ENCODE measurements at places on chromosomes 16 and 17.

DNA sequence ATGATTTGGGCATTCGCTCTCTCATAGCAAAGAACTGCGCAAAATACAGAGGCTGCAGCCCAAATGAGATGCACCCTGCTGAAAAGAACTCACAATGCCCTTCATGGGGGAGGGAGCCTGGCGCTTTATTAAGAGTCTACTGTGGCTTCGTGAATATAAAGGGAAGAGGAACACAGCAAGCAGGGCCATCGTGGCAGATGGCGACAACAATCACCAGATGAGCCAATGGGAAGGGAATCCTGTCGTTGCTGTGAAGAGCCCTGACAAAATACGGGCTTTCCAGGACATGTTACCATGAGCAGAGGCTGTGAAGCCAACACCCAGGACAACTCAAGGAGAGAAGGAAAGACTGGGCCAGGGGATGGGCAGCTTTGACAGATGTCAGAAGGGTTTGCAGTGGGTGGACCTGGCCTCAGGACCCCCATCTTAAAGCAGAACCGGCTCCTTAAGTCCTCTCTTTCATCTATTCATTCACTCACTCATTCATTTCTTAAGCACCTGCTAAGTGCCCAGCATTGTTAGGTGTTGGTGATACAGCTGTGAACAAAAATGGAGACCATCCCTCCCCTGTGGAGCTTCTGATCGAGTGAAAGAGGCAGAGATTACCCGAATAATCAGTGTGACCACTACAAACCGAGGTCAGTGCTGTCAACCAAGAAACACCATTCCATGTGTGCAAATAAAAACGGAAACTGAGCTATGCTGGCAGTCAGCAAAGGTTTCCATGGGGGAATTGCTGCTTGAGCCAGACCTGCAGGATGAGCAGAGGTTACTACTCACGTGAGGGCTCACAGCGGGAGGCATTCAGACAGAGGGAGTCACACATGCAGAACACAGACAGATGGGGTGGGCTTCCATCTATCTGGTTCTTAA, 125.8 kb downstream of the DYNLRB2 start:
- DNase-seq = no peak

DNA sequence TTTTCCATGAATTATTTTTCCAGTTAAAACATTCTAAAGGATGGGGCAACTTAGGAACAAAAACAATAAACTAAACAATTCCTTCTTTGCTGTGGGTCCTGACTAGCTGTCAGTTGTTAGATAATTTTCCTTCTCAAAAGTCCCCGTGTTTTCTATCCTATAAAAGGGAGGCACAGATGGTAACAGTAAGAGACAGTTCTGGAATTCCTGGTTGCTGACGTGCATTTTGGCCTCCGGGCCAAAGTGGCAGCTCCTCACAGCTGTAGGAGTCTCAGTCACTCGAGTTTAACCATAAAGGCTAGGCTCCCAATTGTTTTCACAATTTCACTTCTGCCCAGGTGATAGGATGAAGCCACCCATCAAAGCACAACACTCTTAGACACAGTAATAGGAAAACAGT, 77.0 kb upstream of the ZNF423 start:
- no peak for DNase-seq

DNA sequence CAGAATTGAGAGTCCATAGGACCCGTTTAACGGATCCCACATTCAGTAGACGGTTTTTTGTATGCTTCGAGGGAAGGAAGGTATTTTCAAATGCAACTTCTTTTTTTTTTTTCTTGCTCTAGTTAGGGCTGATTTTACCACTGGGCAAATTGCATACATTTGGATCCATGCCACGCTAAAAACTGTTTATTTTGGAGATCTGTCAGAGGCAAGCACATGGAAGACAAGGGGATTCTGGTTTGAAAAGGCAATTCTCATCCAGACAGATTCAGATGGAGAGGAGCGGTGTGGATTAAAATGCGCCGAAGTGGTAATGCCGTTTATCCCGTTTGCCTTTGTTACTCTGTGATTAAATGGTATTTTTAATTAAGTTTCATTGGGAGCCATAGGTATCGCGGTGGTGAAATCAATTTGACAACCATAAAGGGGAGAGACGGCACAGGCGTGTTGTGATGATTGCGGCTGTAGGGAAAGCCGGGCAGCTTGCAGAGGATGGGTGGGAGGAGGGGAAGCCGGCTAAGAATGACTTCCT, 170.4 kb downstream of the IRX3 start:
- DNase-seq = no peak

- DNase-seq = no peak
These were observed 123.8 kb upstream of the RPL38 start for GRCh38 chr17:74079537-74080300.

DNA sequence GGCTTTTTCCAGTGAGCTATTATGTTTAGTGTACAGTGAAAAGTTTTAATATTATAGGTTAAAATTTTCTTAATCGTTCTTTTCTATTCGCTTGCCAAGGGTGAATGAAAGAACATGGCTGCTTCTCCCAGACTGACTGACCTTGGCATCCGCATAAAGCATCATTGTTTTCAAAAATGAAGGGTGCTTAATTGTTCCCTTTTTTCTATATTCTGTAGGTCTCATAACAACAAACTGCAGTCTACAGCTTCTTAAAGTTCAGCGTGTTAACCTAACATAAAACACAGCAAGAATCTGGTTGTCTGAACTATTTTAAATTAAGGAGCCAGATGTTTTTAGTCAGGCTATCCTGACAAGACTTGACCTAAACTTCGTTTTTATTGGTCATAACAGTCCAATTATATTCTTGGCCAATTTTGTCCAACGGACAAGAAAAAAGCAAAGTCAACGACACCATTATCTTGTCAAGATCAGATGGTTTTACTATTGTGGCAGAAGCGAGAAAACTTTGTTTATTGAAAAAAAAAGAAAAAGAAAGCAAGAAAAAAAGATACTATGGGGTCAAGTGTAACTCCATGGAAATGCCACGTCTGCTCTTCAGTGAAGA, 14.1 kb downstream of the C17orf58 start:
- DNase-seq = no peak

GRCh38 chr17:66930933-66931332, 33.6 kb upstream of the CACNG4 start:
- no peak for DNase-seq

DNA sequence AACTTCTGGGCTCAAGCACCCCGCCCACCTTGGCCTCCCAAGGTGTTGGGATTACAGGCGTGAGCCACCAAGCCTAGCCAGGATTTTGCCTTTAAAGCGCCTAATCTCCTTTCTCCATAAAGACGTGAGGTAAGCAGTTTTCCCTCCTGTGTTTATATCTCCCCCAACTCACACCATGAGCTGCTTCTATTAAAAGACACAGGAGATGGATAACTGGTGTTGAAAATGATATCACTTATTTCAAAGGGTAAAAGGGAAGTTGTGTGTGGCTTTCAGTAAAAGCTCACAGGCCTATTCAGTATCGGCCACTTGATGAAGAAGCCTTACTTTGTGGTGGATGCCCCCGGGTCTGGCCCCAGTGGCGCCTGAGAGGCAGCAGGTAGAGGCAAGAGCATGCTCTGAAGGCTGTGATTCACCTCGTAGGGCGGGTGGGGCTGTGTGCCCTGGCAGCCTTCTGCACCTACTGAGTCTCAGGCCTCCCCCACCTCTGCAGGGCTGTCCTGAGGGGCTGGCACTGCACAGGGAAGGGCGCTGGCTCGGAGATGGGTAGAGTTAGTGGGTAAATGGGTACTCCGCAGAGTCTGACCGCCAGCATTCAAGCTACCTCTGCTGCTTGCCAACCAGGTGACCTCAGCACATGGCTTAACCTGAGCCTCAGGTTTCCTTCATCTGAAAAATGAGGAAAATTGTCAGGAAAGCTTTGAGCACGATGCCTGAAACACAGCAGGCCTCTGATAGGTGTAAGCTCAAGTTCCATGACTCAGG, 146.8 kb downstream of the CLEC16A start:
- no peak for DNase-seq

DNA sequence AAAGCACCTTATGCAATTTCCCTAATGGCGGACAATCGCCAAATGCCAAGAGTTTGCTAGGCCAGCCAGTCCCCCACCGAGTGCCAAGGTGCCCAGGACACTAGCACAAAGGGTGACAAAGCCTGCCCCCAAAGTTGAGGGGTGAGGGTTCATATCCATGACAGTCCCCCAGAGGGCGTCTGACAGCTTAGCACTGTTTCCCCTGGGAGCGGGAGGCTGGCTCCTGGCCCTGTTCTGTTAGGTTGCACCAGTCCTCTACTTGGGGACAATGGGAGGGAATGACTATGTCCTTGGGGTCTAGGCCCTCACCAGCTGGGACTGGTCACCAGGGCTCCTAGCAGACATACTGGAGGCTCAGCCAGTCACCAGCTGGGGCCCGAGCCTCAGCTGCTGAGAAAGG, 66.9 kb downstream of the MYO18A start:
- no peak for DNase-seq

GRCh38 chr16:53056392-53056881, 1.6 kb downstream of the CHD9 start:
- DNase-seq = no peak

DNA sequence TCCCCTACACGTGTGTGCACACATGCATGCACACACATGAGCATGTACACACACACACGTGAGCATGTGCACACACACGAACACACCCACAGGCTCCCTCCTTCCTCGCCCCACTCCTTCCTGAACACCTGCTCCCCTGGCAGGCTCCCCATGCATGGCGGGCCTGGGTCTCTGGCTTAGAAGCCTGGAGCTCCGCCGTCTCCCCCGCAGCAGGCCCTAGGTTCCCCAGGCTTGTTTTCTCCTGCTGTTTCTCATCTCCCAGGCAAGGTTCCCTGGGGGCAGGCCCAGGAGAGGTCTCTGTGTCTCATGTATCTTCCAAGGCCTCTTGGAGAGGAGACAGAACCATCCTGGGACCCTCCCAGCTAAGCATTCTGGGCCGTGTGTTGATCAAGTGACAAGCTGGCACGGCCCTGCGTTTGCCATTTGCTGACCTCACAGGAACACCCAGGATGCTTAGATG, 202.3 kb upstream of the CIBAR2 start:
- DNase-seq = no peak

DNA sequence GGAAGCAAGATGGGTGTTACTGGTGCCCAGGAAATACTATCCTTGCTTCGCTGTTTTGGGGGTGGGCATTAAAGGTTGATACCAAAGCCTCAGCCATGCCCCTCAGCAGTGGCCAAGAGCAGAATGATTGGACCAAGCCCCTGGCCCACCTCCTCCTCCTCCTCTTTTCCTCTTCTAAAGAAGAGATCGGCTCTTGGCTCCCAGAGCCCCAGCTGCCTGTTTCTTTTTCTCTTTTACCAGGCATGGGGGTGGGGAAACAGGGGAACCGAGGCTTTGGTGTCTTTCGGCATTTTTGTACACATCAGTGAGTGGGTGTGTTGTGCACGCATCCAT, 5.8 kb downstream of the THRA start:
- no peak for DNase-seq

DNA sequence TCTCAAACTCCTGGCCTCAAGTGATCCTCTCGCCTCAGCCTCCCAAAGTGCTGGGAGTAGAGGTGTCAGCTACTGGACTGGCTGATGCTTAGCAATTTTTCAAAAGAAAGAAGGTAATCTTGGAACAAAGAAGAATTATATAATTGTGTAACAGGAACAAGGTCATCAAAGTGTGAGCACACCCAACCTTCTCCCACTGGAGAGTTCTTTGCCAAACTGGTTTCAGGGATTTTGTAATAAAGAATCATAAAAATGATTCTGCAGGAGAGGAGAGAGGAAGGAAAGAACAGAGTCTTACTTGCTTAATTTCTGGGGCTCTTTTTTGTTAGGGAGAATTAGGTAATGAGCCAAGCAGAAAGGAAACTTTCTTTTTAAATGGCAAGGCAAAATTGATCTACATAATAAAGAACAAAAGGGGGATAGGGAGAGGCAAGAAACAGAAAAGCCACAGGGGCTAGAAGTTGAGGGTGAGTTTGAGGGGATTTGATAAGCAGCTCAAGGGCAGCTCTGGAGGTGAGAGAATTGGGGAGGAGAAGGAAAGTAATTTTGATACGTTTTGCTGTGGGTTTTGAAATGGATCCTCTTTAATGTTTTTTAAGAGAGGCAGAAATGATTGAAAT, 21.3 kb downstream of the CHD9NB start:
- no peak for DNase-seq

- no peak for DNase-seq
These were observed 36.0 kb downstream of the SOCS3 start for GRCh38 chr17:78323826-78324390.

- DNase-seq = no peak
These were observed 21.6 kb upstream of the PHOSPHO1 start for GRCh38 chr17:49252148-49252695.

DNA sequence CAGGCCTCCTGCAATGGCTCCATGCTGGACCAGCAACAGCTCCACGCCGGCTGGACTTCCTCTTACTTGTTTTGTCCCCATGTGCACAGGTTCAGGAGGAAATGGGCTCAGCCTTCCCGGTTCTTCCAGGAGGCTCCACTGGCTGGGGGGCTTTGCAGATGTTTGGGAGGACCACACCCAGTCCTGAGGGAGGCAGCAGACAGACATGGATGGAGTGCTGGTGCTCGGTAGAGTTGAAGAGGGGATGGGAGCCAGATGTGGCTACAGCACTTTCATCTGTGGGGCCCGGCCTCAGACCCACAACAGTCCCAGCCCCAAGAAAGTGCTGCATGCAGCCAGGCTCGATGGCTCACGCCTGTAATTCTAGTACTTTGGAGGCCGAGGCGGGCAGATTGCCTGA, 21.8 kb downstream of the NARF start:
- no peak for DNase-seq

DNA sequence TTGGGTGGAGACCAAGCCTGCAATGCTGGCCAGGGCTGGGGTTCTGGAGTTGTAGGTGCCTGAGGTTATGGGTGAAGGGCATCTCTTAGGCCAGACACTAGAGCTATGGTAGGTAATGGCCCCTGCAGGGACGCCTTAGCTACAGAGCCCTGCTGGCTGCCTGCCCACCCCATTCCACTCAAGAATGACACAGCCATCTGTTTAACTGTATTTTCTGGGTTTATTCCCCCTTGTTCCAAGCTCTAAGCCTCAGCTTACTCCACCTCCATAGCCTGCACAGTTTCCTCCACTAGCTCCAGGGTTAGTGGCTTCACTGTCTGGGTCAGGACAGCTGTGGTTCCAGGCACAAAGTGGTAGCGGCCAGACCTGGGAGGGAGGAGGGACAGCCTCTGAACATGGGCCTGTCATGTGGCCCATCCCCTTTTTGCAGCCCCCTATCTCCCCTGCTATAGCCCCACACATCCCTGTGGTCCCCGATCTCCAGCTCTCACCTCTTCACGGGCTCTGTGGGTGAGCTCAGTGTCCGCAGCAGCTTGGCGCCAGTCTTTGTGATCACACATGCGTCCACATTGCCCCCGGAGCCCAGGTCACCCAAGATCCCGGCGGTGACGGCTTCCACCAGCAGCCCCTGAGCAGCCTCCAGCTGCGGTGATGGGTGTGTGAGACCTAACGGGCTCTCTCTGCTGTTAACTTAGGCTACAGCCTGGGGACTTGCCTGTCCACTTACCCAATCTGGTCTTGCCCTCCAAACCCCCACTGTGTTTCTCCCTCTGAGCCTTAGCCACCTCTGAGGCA, 2.1 kb downstream of the PSMB10 start:
- no peak for DNase-seq

DNA sequence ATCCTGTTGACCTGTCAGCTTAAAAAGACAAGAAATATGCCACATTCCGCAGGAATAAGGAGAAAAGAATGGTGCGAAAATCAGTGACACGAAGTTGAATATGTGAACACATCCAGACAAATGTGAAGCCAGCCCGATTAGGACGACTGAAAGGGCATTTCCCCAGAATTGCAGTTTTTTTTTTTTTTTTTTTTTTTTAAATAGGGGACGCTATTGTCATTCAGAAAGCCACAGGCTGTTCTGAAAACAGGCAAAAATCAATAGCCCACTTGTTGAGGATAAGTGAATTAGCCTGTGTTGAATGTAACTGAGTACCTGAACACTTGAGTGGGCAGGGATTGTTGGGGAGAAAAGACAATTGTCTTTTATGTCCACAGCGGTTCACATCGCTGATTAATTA, 507.1 kb downstream of the WWOX start:
- DNase-seq = no peak

All from LoVo (cell line).